Effector memory CD4-positive, alpha-beta T cell (primary cell): ENCODE measurements at places on chromosomes 2 and 18.

- H3K4me1 ChIP-seq = no peaks in the 10 kb centered on the region
- no peaks in the 10 kb centered on the region for H3K27me3 ChIP-seq
- no peak overlapping the region for H3K27ac ChIP-seq
- no peak overlapping the region for H3K4me3 ChIP-seq
- no peak for DNase-seq
Observed at GRCh38 chr2:202944816-202945215, 32.7 kb downstream of the CARF start.

- H3K27ac ChIP-seq = no peak overlapping the region
- H3K4me1 ChIP-seq = no peaks in the 10 kb centered on the region
- H3K27me3 ChIP-seq = no peaks in the 10 kb centered on the region
- no peak overlapping the region for H3K4me3 ChIP-seq
- no peak for DNase-seq
Observed at GRCh38 chr2:85154048-85154753, 21.0 kb downstream of the TCF7L1 start.

GRCh38 chr2:11753886-11754699 lies 7.7 kb downstream of the LPIN1 start:
- peak overlapping the region; percentile 79 for H3K27ac ChIP-seq
- no peaks in the 10 kb centered on the region for H3K36me3 ChIP-seq
- peaks cover 64% of the 10 kb centered on the region for H3K4me1 ChIP-seq
- DNase-seq = peak; percentile 49
- H3K27me3 ChIP-seq = no peaks in the 10 kb centered on the region
- peak overlapping the region; percentile 24 for H3K4me3 ChIP-seq

DNA sequence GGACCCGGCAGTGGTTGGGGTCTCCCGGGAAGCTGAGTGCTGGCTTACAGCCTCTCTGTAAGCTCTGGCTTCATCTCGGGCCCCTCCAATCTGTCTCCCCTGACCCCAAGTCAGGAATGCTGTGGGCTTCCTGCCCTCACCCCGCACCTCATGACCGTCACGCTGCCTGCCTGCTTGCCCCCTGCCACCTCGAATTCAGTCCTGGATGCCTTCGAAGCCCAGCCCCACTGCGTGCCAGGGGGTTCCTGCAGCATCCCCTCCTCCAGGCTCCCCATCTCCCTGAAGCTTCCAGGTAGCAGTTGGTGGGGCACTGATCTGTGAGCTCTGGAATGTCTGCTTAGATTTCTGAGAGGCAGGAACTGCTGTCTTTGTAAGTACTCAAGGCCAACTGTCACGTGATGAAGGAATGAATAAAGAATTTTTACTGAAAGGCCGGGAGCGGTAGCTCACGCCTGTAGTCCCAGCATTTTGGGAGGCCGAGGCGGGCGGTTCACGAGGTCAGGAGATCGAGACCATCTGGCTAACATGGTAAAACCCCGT lies 6.5 kb downstream of the CLHC1 start:
- no peak for DNase-seq
- no peaks in the 10 kb centered on the region for H3K36me3 ChIP-seq
- no peak overlapping the region for H3K4me3 ChIP-seq
- H3K27ac ChIP-seq = no peak overlapping the region

GRCh38 chr2:157806426-157807077 lies 69.6 kb downstream of the ACVR1 start:
- H3K4me1 ChIP-seq = no peaks in the 10 kb centered on the region
- no peak overlapping the region for H3K27ac ChIP-seq
- H3K4me3 ChIP-seq = no peak overlapping the region
- no peaks in the 10 kb centered on the region for H3K27me3 ChIP-seq

DNA sequence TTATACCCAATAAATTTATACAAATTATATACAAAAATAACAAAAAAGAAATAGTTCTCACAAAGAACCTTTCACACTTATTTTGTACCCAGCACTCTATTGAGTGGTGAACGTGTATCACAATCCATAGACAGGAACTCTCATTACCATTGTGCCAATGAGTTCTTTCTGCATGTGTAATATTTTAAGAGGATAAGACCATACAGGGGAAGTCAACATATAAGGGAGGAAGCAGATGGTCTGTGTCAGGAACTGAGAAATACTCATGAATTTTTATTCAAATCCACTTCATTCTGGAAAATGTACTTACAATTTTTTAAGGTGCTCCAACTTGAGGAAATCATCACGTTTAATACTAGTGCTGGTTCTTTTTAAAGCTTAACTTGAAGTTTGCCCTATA lies 27.1 kb upstream of the ELOA2 start:
- H3K36me3 ChIP-seq = no peaks in the 10 kb centered on the region
- no peak overlapping the region for H3K4me3 ChIP-seq
- H3K4me1 ChIP-seq = no peaks in the 10 kb centered on the region
- no peak overlapping the region for H3K27ac ChIP-seq

- no peak overlapping the region for H3K27ac ChIP-seq
- H3K36me3 ChIP-seq = no peaks in the 10 kb centered on the region
- no peak for DNase-seq
Observed at GRCh38 chr2:12167525-12168317, 421.3 kb downstream of the LPIN1 start.

- H3K4me1 ChIP-seq = no peaks in the 10 kb centered on the region
- no peak overlapping the region for H3K27ac ChIP-seq
- H3K27me3 ChIP-seq = no peaks in the 10 kb centered on the region
- no peaks in the 10 kb centered on the region for H3K36me3 ChIP-seq
- H3K4me3 ChIP-seq = no peak overlapping the region
Observed at GRCh38 chr18:30730915-30731314, 311.6 kb downstream of the DSC3 start.

DNA sequence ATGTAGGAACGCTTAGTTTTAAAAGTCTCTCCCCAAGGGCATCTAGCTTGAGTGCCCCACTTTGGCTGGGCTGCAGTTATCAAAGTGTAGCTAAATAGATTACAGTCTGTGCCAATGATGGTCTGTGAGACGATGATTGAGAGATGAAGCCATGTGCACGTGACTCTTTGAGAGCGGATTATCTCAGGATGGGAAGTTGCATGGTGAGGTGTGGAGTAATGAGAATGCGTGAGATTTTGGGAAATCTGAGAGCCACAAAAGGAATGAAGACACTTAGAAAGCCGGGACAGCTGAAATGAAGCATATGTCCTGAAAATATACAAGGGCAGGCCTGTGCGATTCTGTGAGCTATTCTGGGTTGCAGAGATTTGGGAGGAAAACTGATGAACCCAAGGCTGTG lies 370.0 kb downstream of the TGIF1 start:
- DNase-seq = no peak
- H3K36me3 ChIP-seq = no peaks in the 10 kb centered on the region
- H3K27me3 ChIP-seq = no peaks in the 10 kb centered on the region
- H3K4me3 ChIP-seq = no peak overlapping the region

- H3K4me1 ChIP-seq = no peaks in the 10 kb centered on the region
- H3K27ac ChIP-seq = no peak overlapping the region
- H3K27me3 ChIP-seq = peaks cover 4% of the 10 kb centered on the region
- no peak overlapping the region for H3K4me3 ChIP-seq
Observed at GRCh38 chr18:45566025-45566740, 49.1 kb upstream of the SLC14A2 start.

- no peak overlapping the region for H3K4me3 ChIP-seq
- H3K27me3 ChIP-seq = no peaks in the 10 kb centered on the region
- no peak overlapping the region for H3K27ac ChIP-seq
- no peak for DNase-seq
- no peaks in the 10 kb centered on the region for H3K4me1 ChIP-seq
Observed at GRCh38 chr2:215775106-215775505, 238.2 kb downstream of the MREG start.

DNA sequence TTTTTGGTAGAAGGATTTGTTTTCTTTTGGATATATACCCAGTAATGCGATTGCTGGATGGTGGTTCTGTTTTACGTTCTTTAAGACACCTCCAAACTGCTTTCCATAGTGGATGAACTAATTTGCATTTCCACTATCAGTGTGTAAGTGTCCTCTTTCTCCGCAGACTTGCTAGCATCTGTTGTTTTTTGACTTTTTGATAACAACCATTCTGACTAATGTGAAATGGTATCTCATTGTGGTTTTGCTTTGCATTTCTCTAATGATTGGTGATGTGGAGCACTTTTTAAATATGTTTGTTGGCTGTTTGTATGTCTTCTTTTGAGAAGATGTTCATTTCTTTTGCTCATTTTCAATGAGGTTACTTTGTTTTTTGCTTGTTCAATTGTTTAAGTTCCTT lies 260.9 kb upstream of the CWC22 start:
- no peak for DNase-seq
- H3K4me1 ChIP-seq = no peaks in the 10 kb centered on the region
- no peaks in the 10 kb centered on the region for H3K36me3 ChIP-seq
- H3K27me3 ChIP-seq = no peaks in the 10 kb centered on the region
- no peak overlapping the region for H3K4me3 ChIP-seq

DNA sequence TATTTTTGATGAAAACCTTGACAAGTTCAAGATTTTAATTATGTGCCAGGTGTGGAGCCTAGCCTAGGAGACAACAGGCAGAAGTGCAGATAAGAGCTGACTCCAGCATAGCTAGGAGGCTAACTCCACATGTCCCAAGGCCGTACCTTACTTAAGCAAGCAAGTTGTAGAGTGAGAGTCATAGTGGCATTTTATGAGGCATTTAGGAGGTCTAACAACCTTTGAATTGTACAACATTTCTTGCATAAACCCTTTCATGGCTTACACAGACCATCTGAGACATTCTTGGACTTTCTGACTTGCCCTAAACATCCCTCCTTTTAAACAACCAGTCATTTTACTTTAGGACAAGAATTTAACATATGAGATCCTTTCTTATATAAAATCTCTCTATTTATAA lies 8.3 kb upstream of the SUCLG1 start:
- no peak overlapping the region for H3K27ac ChIP-seq
- no peaks in the 10 kb centered on the region for H3K36me3 ChIP-seq
- DNase-seq = no peak
- H3K27me3 ChIP-seq = no peaks in the 10 kb centered on the region
- H3K4me3 ChIP-seq = no peak overlapping the region

DNA sequence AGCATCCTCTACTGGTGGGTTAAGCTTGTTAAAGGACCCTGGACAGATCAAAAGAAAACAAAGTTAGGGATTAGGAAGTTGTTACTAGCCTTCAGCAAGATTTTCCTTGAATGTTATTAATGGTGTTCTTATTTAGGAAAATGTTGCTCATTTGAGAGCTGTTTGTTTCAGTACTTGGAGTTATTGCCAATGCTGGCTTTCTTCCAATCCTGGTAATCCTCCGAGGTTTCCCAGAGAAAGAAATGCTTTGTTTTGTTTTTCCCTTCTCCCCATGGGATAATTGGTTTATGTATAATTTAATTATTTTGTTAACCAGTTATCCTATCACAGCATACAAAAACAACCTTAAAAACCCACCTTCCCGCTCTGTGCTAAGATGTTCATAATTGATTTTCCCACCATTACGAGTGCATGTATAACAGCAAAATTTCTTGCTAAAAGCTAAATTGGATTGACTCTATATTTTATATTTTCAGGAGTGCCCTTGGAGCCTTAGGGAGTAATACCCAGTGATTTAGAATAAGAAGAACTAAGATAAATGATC lies 79.8 kb downstream of the MGAT5 start:
- DNase-seq = no peak
- H3K36me3 ChIP-seq = peaks cover 4% of the 10 kb centered on the region
- no peaks in the 10 kb centered on the region for H3K27me3 ChIP-seq
- H3K4me1 ChIP-seq = no peaks in the 10 kb centered on the region
- no peak overlapping the region for H3K4me3 ChIP-seq

DNA sequence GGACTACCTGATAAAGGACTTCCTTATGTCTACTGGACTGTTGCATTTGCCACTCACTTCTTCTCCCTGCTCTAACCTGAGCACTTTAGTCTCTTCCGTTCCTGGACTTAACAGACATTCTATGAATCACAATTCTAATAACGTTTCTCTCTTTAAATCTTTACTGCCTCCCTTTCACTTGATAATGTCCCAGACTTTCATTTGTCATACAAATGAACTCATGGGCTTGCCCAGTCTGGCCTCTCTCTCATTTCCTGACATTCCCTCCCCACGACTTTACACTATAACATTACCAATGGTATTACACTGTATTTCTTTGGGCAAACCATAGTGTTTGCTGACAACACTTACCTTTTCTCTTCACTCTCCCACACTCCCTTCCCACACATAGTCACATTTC lies 540.7 kb upstream of the TMEFF2 start:
- H3K36me3 ChIP-seq = no peaks in the 10 kb centered on the region
- no peaks in the 10 kb centered on the region for H3K27me3 ChIP-seq

GRCh38 chr2:229798446-229799155 lies 84.2 kb upstream of the DNER start:
- H3K4me3 ChIP-seq = no peak overlapping the region
- no peaks in the 10 kb centered on the region for H3K4me1 ChIP-seq
- no peak for DNase-seq

DNA sequence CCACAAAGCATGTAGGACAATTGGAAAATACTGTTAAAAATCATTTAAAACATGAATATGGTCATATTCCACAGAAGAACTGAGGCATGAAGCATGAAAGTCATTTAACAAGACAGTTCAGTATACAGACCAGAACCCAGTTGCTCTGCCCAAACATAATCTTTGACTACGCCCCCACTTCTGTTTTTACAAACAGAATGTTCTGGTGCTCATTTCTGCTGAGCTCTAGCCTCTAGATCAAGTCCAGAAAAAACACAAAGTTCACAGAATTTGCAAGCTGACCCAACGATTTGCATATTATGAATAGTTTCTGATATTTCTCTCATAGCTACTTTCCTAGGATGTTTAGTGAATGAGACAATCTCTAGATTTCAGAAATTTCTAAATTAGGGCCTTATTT lies 424.9 kb downstream of the PID1 start:
- no peak overlapping the region for H3K27ac ChIP-seq
- no peaks in the 10 kb centered on the region for H3K36me3 ChIP-seq
- DNase-seq = no peak
- H3K4me1 ChIP-seq = no peaks in the 10 kb centered on the region

- no peaks in the 10 kb centered on the region for H3K27me3 ChIP-seq
- H3K4me1 ChIP-seq = no peaks in the 10 kb centered on the region
- no peak for DNase-seq
- no peak overlapping the region for H3K4me3 ChIP-seq
- no peak overlapping the region for H3K27ac ChIP-seq
Observed at GRCh38 chr2:140975237-140975636, 1155.6 kb downstream of the LRP1B start.

DNA sequence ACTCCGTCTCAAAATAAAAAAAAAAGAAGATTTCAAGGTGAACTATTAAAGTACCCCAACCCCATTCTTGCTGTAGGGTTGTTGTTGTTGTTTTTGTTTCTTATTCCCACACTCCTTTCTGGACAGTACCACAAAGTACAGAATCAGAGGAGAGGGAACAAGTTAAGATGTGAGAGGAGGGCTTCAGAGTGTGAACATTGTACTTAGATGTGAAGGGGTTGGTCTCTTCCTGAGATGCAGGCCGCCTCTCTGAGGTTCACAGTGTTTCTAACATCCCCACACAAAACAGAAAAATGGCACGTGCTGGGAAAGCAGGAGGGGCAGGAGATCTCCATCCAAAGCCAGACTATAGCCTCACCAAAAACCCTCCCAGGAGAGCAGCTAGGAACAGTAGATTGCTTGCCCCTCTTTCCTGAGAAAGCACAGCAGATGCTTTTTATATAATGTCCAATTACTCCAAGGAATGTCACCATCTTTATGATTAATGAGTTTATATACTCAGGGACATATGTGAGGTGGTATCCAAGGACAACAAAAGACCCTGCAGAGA lies 22.6 kb downstream of the ADD2 start:
- no peak overlapping the region for H3K27ac ChIP-seq
- H3K27me3 ChIP-seq = no peaks in the 10 kb centered on the region
- no peak overlapping the region for H3K4me3 ChIP-seq
- H3K36me3 ChIP-seq = no peaks in the 10 kb centered on the region

GRCh38 chr2:225464346-225465025 lies 65.0 kb downstream of the NYAP2 start:
- H3K4me3 ChIP-seq = peak overlapping the region; percentile 63
- peaks cover 7% of the 10 kb centered on the region for H3K4me1 ChIP-seq
- H3K27ac ChIP-seq = peak overlapping the region; percentile 12
- no peaks in the 10 kb centered on the region for H3K27me3 ChIP-seq
- H3K36me3 ChIP-seq = no peaks in the 10 kb centered on the region
